DMS53 (cell line): ENCODE measurements at places on chromosomes 16 and 17.

DNA sequence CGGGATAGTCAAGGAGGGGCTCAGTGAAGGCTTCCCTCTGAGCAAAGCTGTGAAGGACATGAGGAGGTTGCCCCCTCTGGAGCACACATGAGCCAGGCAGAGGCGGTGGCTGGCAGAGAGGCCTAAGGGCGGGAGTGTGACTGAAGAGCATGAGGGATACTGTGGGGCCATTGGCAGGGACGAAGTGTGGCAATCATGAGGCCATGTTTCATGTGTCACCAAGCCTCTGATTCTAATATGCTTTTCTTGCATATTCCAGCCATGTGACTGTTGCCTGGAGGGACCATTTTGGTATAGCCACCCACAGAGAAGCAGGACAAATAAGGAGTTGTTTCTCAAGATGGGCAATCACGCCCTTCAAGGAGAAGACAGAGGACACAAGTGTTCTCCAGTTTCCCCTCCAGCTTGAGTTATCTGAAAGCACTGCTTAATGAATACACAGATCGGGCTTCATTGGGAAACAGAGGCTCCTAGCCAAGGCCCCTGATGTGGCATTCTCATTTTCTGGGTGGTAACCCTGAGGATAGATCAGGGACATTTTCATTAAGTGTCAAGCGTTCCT is 68.0 kb downstream of the AKAP1 start:
- DNase-seq, result no peak

- no peak for DNase-seq
These were observed 50.9 kb downstream of the CYB561 start for GRCh38 chr17:63395075-63395805.

GRCh38 chr17:73255671-73256181 is 6.0 kb downstream of the CPSF4L start:
- peak; percentile 82 for DNase-seq

DNA sequence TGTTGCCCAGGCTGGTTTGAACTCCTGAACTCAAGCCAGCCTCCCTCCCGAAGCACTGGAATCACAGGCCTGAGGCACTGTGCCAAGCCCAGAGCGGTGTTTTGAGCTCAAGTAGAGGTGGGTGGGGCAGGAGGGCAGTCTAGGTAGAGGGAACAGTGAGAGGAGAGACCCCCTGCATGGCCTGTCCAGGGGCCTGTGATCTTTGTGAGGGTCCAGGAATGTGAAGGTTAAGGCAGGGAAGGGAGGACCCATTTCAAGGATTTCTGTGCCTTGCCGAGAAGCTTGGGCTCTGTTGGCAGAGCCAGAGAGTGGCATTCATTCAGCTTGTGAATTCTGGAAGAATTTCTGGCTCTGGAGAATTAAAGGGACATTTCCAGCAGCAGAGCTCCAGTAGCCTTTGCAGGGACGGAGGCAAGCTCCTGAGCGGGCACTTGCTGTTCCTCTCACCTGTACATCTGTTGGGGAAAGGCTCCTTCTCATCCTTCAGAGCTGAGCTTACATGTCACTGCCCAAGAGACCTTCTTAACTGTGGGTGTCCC is 2.7 kb downstream of the WWOX start:
- DNase-seq, result no peak

DNA sequence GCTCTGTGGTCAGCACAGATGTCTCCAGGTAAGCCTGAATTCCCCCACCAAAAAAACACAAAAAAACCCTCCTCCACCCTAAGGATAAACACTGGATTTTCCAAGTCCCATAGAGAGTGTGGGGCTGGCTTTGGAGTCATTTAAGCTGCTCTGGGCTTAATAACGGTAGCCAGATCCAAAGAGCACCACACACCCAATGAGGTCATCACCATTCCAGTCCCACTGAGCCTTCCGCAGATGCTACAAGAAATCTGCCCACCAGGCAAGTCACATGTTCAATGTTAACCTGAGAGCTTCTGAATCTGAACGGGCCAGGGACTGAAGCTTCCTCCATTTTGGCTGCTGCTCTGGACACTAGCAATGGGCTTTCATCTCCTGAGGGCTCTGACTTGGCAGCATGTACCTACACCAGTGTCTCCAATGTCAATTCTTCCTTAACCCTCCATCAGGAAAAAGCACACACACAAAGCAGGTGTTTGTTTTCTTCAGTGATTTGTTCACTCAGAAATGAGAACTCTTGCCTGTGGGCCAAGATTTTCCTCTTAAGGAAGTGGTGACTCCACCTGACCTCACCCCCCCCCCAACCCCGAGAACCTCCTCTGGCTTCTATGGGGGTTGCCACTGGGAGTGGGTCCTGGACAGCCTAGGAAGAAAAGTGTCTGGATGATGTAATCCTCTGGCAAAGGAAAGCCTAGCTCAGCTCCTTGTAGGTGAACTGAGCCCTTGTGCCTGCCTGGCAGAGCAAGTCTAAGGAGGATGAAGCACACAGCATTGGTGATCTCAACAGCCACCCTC is 220.1 kb downstream of the FOXL1 start:
- no peak for DNase-seq

DNA sequence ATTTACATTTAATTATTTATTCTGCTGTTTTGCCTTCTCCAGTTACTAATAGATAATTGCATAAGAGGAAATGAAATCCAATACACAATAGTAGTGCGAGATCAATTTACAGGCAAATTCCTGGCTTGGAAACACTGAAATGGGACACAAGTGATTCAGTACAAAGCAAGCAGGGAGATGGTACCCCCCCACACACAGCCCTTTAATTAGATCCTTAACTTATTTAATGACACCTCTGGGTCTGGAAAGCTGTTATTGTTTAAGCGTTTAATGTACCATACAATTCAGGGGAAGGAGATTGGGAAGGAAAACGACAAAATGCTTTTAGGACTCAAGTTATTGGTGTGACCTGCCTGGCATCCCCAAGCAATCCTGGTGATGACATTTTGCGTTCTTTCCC is 318.2 kb downstream of the NPIPA8 start:
- DNase-seq, result no peak

DNA sequence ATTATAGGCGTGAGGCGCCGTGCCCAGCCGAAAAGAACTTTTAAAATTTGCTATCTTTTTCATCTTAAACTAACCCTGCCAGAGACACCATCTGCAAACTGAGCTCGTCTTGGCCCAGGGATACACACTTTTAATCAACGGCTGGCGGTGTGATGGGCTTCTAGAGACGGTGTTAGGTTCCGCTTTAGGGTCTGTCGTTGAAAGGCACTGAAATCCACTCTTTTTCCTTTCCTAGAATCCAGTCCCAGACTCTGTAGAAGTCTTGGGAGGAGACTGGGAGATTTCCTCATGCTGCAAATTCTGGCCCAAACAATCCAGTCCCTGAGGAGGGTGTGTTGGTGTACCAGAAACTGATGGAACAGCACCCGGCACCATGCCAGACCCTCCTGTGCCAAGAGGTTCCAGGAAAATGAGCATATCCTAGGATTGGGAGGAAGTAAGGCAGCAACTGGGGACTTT is 52.0 kb upstream of the TEX2 start:
- no peak for DNase-seq

GRCh38 chr16:85090873-85091521 is 21.3 kb downstream of the CIBAR2 start:
- no peak for DNase-seq

GRCh38 chr17:50624321-50624934 is 10.3 kb upstream of the ABCC3 start:
- DNase-seq, result peak; percentile 37

- no peak for DNase-seq
These were observed 72.3 kb downstream of the CDK5R1 start for GRCh38 chr17:32558997-32559650.

DNA sequence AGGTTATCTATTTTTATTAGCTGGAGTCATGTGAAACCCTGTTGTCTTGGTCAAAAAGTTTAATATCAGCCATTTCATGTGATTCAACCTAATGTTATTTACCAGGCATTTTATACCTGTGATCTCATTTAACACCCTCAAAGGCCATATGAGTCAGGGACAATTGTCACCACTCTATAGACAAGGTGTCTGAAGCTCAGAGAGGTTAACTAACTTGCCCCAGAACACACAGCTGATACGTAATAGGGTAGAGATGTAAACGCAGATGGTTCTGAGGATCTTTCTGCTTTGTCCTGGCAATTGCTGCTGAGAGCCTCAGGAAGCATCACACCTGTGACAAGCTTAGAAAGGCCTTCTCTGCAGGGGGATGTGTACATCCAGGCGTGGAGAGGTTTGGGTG is 4.9 kb downstream of the CD300A start:
- no peak for DNase-seq

DNA sequence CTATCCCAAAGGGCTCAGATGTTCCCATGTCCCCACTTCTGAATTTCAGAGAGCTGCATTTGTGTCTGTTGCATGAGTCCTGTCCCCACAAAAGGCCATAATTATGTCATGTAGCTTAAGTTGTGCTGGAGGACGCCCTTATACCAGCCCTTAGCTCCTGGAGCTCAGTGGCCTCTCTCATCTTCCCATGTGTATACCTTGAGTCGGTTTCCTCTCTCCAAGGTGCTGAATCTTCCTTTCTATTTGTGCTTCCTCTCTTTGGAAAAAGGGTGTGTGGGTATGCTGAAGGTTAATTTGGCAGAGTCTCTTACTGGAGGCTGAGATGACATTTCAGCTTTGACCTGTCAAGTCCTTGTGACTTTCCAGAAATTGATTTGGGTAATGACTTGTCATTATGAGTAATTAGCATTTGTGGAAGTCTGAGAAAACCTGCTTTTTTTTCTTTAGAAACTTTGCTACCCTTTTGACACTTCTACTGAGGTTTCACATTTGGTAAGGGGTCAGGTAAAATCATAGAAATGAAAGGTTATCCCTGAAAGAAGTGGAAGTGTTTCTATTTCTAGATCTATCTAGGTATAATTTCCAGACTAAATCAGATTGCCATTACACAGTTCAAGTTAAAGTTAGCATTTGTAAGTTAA is 185.4 kb downstream of the ABCC12 start:
- peak; percentile 19 for DNase-seq

GRCh38 chr16:85749771-85750145 is 1.1 kb downstream of the C16orf74 start:
- DNase-seq, result no peak

GRCh38 chr17:8153525-8153956 is 1.3 kb upstream of the PER1 start:
- DNase-seq, result peak; percentile 98

GRCh38 chr17:80683625-80684104 is 139.0 kb downstream of the RPTOR start:
- DNase-seq, result no peak

- no peak for DNase-seq
These were observed 1.7 kb downstream of the TTC19 start for GRCh38 chr17:16001226-16001897.

- DNase-seq, result no peak
These were observed 70.1 kb downstream of the SNX29 start for GRCh38 chr16:12046651-12047050.

- peak; percentile 93 for DNase-seq
These were observed at the start of gene DNAJA3 for GRCh38 chr16:4425378-4426020. Gene DNAJA3 (plus strand): TSS chr16:4425868. CDS start chr16:4425882, 14 bp downstream.

GRCh38 chr16:56387396-56387795 is 37.9 kb downstream of the AMFR start:
- no peak for DNase-seq

DNA sequence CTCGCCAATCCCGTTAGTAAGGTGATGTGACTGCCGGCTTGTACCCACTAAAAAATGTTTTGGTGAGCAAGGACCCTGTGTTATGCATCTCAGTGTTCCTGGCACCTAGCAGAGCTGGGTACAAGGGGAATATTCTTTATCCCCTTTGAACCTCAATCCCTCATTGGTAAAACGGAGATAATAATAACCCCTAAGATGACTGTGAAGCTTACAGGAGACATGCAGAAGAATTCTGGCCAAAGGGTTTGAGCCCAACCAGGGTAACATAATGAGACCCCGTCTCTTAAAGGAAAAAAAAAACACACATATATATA is 896 bp downstream of the GGA2 start:
- DNase-seq, result peak; percentile 28

DNA sequence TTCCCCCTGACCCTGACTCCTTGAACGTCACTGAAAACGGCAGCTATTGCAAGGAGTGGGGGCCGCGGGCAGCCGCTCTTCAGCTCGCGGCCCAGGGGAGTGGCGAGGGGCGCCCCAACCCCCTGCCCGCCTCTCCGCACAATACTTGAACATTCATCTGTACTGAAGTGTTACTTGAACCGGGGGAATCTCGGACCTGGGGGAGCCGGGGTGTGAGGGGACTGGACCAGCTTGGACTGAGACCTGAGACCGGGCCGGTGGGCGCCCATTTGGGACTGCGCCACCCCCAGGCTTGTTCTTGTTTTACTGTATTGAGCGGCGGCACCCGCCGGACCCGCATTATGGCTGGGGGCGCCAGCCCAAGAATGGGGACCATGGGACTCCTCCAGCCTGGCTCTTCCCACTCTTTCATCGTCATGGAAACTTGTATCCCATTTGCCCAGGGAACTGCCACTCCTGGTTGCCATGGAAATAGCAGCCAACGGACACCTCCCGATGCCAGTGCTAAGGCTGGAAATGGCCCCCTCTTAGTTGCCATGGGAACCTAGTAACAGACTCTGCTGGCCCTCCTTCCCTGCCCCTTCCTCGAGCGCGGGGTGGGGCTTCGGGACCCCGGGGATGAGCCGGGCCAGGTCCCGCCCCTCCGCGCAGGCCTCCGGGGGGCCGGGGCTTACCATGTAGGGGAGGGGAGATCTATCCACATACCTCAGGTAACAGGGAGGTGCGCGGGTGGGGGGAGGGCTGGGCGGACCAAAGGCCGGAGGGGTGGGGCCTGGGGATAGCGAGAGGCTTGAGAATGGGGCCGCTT is 805 bp upstream of the ORAI3 start:
- DNase-seq, result peak; percentile 98

DNA sequence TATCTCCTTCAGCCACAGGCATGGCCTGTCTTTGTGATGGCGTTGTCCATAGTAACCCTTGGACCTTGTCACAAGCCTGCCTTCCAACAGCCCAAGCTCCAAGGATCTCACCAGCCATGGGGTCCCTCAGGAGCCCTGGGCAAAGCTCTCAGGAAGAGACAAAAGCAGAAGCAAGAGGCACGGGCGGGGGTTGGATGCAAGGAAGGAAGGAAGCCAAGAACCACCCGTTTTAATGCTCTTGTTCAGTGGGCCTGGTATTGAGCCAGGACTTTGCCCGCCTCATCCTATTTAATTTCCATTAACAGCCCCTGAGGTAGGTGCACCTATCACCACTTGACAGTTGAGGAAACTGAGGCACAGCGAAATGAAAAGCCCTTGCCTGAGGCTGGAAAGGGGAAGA is 32.3 kb upstream of the GOSR2 start:
- DNase-seq, result no peak

- DNase-seq, result no peak
These were observed 34.8 kb upstream of the MTSS2 start for GRCh38 chr16:70720425-70721201.

DNA sequence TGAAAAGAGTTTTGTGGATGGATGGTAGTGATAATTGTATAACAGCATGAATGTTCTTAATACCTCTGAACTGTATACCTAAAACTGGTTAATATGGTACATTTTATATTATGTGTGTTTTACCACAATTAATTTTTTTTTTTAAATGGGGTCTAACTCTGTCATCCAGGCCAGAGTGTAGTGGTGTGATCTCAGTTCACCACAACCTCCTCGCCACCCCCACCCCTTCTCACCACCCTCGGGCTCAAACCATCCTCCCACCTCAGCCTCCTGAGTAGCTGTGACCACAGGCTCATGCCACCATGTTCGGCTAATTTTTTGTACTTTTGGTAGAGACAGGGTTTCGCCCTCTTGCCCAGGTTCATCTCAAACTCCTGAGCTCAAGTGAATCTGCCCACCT is 123.2 kb downstream of the CDRT15L2 start:
- DNase-seq, result no peak

GRCh38 chr17:55433029-55433628 is 11.5 kb upstream of the MMD start:
- peak; percentile 62 for DNase-seq
